ENCODE measurements at places on chromosomes 6 and 20.

DNA sequence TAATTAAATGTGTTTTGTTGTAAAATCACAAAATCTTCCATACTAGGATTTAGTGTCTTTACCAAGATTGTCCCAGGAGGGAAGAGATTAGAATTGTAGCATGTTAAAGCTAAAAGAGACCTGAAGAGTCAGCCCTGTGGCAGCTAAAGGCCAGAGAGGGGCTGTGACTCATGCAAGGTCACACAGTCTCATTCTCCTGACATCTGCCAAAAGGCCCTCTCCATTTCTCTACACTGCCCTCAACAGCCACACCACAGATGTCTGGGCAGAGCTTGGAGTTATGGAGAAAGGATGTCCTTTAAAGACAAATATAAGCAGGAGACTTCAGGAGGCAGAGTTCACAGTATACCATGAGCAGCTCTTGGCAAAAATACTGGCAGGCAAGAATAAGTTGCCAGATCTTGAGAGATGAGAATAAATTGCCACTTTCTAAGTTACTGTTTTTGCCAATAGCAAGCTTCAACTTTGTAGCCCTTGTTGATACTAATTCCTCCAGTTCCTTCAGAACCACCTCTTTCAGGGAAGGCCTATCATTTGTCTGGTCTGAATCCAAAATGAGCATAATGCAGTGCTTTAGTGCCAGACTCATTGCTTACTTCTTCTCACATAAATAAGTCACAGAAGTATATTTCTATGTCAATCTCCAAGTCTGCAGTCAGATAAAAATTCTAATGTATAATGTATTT, 41.7 kb downstream of the AKIRIN2 start:
- DNase-seq, result no peak

- no peak for DNase-seq
Measured at GRCh38 chr20:58760856-58761255, 68.3 kb downstream of the NPEPL1 start.

DNA sequence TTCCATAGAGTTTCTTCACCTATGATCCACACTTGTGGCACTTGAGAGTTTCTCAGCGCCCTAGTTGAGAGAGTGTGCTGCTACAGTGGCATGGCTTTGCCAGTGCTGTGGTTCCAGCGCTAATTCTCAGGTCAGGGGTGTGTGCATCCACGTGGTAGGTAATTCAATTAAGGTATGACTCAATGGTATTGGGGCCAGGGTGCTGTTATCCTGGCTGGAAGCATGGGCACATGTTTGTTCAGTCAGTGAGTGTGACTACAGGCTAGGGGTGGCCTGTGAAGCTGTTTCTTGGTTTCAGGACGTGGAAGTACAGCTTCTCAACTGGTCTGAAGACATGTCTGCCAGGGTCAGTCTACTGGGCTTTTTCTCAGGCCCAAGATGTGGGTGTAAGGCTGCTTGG, 3.0 kb upstream of the SEMG2 start:
- DNase-seq, result no peak

DNA sequence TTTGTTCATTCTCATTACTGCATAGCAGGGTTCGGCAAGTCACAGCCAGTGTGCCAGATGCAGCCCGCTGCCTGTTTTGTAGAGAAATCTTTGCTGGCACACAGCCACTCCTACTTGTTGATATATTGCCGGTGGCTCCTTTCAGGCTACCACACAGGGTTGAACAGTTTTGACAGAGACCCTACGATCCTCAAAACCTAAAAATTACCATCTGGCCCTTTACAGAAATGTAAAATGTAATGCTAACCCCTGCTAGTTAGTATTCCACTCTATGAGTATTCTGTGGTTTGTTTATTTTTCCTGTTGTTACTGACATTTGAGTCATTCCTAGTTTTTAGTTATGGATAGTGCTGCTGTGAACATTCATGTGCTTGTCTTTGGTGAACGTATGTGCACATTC, 11.5 kb downstream of the DHX35 start:
- DNase-seq, result no peak

- DNase-seq, result no peak
Measured at GRCh38 chr6:167839343-167839742, 12.6 kb downstream of the AFDN start.

- DNase-seq, result no peak
Measured at GRCh38 chr6:4543596-4543995, 232.6 kb upstream of the CDYL start.

Data from cortex of kidney (tissue), 1 donor.